ENCODE measurements at places on chromosomes 16 and 17.

GRCh38 chr16:67780847-67781564 is 25.4 kb downstream of the RANBP10 start:
- no peak for DNase-seq

DNA sequence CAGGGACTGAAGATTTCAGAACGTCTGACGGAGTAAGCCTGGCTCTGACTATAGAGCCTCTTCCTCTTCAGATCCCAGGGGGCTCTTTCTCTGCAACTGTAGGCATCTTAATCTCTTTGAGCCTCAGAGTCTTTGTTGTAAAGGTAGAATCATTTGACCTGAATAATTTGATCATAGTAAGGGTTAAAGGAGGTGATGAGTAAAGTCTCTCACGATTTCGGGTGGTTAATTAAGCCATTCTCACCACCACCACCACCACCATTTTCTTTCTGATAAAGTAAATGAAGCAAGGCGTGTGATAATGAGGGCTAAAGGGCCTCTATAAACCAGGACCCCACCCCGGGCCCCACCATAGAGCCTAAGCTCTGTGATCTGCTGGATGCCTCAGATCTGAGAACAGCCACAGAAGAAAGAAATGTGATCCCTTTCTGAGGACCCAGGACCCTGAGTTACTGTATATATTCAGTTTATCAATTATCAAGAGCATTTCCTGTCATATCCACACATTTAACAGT is 33.0 kb upstream of the ADAMTS18 start:
- no peak for DNase-seq

DNA sequence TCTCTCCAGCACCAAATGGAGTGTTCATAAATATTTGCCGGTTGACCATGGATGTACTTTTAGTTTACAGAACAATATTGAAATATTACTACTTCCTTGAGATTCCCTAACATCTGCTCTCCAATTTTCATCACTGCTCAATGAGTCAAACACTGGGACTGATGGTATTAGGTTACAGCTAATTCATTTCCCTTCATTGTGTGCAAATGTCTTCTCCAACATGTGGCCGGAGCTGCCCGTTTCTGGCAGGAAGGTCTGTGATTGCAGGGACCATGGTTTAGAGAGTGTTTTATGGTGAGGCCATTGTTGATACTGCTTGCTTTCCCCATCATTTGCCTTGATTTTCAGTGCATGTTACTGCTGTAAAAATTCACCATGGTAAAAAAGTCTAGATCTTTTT is 209.3 kb downstream of the HS3ST3B1 start:
- DNase-seq = no peak

GRCh38 chr17:38455288-38455915 is 27.1 kb downstream of the ARHGAP23 start:
- no peak for DNase-seq

DNA sequence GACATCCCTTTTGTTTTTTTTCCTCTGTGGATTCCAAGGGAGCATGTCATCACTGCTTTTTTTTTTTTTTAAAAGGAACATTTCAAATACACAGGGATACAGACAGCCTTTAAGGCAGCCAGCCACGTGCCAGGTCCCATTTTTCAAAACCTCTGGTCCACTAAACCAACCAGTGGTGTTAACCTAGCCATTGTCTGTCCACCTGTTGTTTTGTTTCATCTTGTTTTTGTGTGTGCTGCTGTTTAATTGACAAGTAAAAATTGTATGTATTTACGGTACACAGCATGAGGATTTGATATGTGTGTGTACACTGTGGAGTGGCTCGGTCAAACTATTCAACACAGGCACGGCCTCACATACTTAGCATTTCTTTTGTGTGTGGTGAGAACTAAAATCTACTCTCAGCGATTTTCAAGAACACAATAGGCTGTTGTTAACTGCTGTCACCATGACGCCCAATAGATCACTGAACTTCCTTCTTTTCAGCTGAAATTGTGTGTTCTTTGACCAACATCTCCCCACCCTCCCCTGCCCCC is 19.2 kb downstream of the TMEM114 start:
- no peak for DNase-seq

GRCh38 chr16:11484691-11485258 is 101.9 kb downstream of the LITAF start:
- no peak for DNase-seq

GRCh38 chr16:19436540-19436939 is 18.9 kb downstream of the TMC5 start:
- DNase-seq = no peak

- no peak for DNase-seq
Measured at GRCh38 chr17:80793421-80793820, 198.2 kb upstream of the CHMP6 start.

GRCh38 chr16:87855852-87856715 is 13.2 kb downstream of the SLC7A5 start:
- DNase-seq = peak; percentile 93

DNA sequence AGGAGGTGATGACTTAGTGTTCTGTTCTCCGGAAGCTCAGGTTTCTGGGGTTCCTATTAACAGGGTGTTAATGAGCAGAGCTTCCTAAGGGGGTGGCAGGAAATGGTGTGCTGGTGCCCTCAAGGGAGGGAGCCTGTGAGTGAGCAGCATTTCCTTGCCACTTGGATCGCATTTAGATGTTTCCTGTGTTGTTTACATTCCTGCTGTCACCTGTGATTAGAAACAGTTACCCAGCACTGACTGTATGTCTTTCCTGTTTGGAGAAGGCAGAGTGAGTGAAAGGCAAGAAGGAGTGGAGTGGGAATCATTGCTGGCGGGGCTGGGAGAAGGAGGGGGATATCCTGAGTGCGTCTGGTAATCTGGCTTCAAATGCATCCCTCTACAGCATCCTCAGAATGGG is 214.6 kb downstream of the CCDC182 start:
- DNase-seq = no peak
